Liver (tissue), 10 donors: ENCODE measurements at places on chromosomes 5 and 9. TPM values are rescaled to one million over a fixed set of nuclear protein-coding genes. Genes with fewer than 3 reads are reported as not detected.
A peak's percentile ranks its signal among the peaks of the same experiment; 100 is the strongest.

Gene OR1J2
- not detected for total RNA-seq

- no peak overlapping the region for H3K27ac ChIP-seq
- DNase-seq: no peak
- H3K27me3 ChIP-seq: no peaks in the 10 kb centered on the region
- no peaks in the 10 kb centered on the region for H3K36me3 ChIP-seq
- H3K4me3 ChIP-seq: no peak overlapping the region
- H3K4me1 ChIP-seq: no peaks in the 10 kb centered on the region
Observed at GRCh38 chr9:25703701-25704357, 25.6 kb upstream of the TUSC1 start.

DNA sequence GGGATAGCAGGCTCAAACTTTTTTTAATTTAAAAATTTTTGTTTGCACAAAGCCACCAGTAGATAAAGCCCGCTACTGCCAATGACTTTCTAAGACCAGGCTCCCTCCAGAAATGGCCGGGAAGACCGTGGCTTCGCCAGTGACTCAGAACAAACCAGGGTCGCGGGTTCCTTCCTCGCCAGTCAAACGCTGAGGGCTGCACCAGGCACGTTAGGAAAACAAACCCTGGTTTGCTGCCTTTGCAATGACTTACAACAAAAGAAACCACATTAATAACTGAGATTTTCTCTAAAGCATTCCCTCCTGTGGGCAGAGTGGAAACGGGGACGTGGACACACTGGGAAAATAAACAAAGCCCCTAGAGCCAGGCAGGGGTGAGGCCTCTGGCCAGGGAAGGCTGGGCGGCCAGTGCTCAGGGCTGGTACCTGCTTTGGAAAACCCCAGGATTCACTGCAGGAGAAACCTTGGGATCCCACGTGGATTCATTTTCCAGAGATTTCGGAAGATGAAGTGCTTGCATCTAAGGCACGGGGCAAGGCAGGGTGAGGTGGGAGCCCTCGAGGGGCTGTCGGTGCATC lies 3.8 kb downstream of the PRRX2 start:
- H3K27ac ChIP-seq: no peak overlapping the region
- no peaks in the 10 kb centered on the region for H3K36me3 ChIP-seq
- no peak for DNase-seq
- peaks cover 10% of the 10 kb centered on the region for H3K4me1 ChIP-seq
- peaks cover 2% of the 10 kb centered on the region for H3K27me3 ChIP-seq
- no peak overlapping the region for H3K4me3 ChIP-seq

DNA sequence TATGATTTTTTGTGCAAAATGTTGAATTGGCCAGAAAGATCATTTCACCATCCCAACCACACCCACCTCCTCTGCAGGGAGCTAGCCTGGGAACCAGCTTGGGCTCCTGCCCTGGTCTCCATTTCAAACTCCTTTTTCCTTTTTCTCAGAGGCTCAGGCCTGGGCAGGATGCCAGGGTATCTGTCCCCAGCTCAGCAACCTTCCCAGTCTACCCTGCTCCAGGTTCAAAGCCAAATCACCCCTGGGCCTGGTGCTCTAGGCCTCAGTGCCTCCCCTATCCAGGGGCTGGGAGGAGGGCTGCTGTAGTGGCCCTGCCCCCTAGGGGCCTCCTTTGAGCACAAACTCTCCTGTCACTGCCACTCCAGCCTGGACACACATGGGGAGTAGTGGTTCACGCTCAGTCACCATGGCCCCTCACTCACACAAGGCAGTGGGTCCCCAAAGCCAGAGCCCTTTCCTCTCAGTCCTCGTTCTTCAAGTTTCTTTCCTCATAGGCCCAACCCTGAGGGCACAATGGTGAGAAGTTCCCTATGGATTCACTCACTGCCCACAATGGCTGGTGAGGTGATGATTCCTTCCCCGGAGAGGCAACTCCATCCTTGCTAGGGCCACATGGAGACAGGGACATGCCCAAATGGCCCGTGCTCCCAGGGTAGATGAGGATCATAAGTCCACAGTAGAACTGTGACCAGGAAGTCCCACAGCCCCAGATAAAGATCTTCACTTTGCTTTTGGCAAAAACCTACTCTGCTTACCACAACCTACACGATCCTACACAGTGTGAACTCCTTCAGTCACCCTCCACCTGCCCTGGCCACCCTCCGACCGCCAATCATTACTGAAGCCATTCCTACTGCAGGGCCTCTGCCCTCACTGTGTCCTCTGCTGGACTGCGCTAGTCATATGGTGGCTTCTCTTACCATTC lies 1.6 kb upstream of the ST6GALNAC4 start:
- H3K4me1 ChIP-seq: peaks cover 11% of the 10 kb centered on the region
- H3K27ac ChIP-seq: no peak overlapping the region
- no peaks in the 10 kb centered on the region for H3K27me3 ChIP-seq

- no peaks in the 10 kb centered on the region for H3K4me1 ChIP-seq
- DNase-seq: peak; percentile 53
- H3K4me3 ChIP-seq: no peak overlapping the region
- H3K27ac ChIP-seq: no peak overlapping the region
Observed at GRCh38 chr5:138077064-138077696, 6.7 kb upstream of the WNT8A start.

GRCh38 chr9:118670011-118670953 lies 699.0 kb downstream of the BRINP1 start:
- H3K4me3 ChIP-seq: no peak overlapping the region
- H3K27ac ChIP-seq: no peak overlapping the region
- H3K36me3 ChIP-seq: no peaks in the 10 kb centered on the region
- H3K27me3 ChIP-seq: no peaks in the 10 kb centered on the region

GRCh38 chr5:116703328-116703727 lies 128.7 kb upstream of the SEMA6A start:
- H3K4me1 ChIP-seq: no peaks in the 10 kb centered on the region
- no peak overlapping the region for H3K4me3 ChIP-seq
- no peak overlapping the region for H3K27ac ChIP-seq
- H3K27me3 ChIP-seq: no peaks in the 10 kb centered on the region
- DNase-seq: no peak

DNA sequence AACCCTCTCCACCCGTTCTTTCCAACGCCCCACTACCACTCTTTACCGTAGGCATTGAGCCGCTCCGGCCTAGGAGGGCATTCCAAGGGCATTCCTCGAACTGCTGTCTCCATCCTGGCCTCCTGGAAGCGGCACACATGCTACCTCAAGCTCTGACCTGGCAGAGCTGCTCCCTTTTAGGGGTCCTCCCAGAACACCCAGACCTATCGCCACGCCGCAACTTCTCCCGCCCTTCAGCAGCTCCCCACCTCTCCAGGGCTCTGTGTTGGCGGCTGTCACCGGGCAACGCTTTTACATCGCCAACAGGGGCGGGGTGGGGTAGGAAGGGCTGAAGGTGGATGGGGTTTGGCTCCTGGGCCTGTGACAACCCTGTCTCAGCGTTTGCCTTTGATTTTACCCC lies 4.6 kb upstream of the MYORG start:
- DNase-seq: no peak
- peaks cover 37% of the 10 kb centered on the region for H3K4me1 ChIP-seq
- no peak overlapping the region for H3K4me3 ChIP-seq
- H3K36me3 ChIP-seq: no peaks in the 10 kb centered on the region

GRCh38 chr5:42720251-42720650 lies 36.4 kb upstream of the CCDC152 start:
- no peak overlapping the region for H3K27ac ChIP-seq
- H3K27me3 ChIP-seq: no peaks in the 10 kb centered on the region
- no peak for DNase-seq
- H3K36me3 ChIP-seq: peaks cover 45% of the 10 kb centered on the region
- H3K4me1 ChIP-seq: no peaks in the 10 kb centered on the region
- H3K4me3 ChIP-seq: no peak overlapping the region

Gene CCDC152
- total RNA-seq: 1.1 TPM

- no peak for DNase-seq
- no peaks in the 10 kb centered on the region for H3K27me3 ChIP-seq
- no peak overlapping the region for H3K4me3 ChIP-seq
- H3K27ac ChIP-seq: no peak overlapping the region
Observed at GRCh38 chr9:71936066-71936465, 24.6 kb downstream of the C9orf85 start.

GRCh38 chr5:157303667-157304327 lies 37.9 kb downstream of the CYFIP2 start:
- no peaks in the 10 kb centered on the region for H3K27me3 ChIP-seq
- no peaks in the 10 kb centered on the region for H3K36me3 ChIP-seq
- H3K4me3 ChIP-seq: no peak overlapping the region
- H3K4me1 ChIP-seq: peaks cover 15% of the 10 kb centered on the region
- no peak for DNase-seq

DNA sequence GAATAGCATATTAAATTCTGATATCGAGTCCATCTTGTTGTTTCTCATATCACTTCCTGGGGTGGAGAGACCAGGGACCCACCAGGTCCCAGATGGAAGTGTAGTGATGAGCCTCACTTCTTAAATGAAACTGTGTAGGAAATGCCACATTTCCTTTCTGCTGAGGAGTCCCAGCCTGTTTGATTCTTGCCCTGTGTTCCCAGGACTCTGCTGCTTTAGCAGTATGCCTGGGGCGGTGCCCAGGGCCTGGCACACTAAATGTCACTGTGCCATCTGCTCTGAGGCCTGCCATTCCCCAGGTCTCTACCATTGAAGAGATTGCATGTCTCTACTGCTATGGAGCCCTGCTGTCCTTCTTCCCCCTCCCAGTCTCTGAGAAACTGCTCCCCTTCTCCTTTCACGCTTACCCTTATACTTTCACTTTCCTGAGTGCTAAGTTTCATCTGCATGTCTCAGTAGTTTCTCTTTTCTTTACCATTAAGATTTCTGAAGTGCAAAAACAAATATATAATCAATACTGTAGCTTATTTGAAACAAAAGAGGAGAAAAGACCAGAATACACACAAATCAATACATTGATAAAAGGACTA lies 260.4 kb downstream of the GABRB2 start:
- H3K27ac ChIP-seq: no peak overlapping the region
- no peaks in the 10 kb centered on the region for H3K36me3 ChIP-seq
- no peaks in the 10 kb centered on the region for H3K4me1 ChIP-seq
- DNase-seq: no peak

Gene MYOT
- total RNA-seq: 0.05 TPM
